ENCODE measurements at places on chromosomes 12 and 14.

- DNase-seq = no peak
These were observed 323.1 kb downstream of the PDZRN4 start for GRCh38 chr12:41511247-41511646.

- DNase-seq = no peak
These were observed 11.9 kb downstream of the PTGDR start for GRCh38 chr14:52279408-52279807.

- DNase-seq = no peak
These were observed 267.0 kb downstream of the RPL10L start for GRCh38 chr14:46384611-46385010.

DNA sequence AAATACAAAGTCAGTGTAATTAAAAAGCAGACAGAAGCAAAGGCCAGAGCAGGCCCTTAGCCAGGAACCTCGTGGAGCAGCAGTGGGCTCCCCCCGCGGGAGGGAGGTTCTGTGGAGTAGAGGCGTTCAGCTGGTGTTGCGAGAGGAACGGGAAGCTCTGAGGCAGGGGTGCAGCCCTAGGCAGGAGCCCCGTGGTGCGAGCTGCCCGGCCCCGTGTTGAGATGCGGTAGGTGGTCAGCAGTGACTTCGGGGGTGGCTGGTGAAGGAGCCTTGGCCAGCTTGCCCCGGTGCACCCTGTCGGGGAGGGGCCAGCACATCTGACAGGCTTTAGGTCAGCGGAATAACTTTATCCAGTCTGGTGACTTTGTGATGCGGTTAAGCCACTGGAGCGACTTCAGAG lies 46.2 kb downstream of the SFSWAP start:
- DNase-seq = no peak

- no peak for DNase-seq
These were observed 85.4 kb upstream of the DYNC1H1 start for GRCh38 chr14:101878822-101879528.

- no peak for DNase-seq
These were observed 46.8 kb upstream of the DLK1 start for GRCh38 chr14:100679707-100680438.

DNA sequence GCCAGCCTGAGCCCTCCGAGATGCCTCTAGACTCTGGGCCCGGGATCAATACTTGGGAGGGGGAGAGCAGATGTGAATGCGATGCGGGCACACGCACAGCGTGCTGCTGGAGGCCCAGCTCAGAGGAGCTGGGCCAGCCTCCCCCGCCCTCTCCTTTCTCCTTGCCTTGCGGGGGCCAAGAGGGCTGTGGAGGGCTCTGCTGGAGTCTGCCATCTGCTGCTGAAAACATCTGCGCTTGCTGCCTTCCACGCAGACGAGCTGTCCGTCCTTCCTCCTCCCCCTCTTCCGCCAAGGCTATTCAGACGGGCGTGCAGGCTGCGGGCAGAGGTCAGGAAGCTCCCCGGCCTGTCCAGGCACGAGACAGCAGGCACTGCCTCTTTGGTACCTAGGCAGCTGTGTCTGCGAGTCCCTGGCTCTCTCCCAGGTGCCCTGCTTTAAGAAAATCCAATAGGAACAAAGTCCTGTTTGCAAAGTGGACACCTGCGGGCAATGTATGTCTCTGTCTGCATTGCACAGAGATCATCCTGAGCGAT lies 75.2 kb downstream of the SPRING1 start:
- peak; percentile 91 for DNase-seq

- DNase-seq = peak; percentile 64
These were observed 334.4 kb downstream of the ADGRD1 start for GRCh38 chr12:131287938-131288764.

- DNase-seq = no peak
These were observed 265.6 kb downstream of the TMEM117 start for GRCh38 chr12:44101475-44101874.

- no peak for DNase-seq
These were observed 25.7 kb downstream of the GSTZ1 start for GRCh38 chr14:77346495-77346894.

GRCh38 chr12:106739318-106739717 lies 35.2 kb upstream of the RIC8B start:
- peak; percentile 50 for DNase-seq

Measured in DMS53 (cell line).